Activated gamma-delta T cell treated with Interleukin-2 at 50 U/mL for 16 hours (primary cell): ENCODE measurements at places on chromosomes 2 and 18.

DNA sequence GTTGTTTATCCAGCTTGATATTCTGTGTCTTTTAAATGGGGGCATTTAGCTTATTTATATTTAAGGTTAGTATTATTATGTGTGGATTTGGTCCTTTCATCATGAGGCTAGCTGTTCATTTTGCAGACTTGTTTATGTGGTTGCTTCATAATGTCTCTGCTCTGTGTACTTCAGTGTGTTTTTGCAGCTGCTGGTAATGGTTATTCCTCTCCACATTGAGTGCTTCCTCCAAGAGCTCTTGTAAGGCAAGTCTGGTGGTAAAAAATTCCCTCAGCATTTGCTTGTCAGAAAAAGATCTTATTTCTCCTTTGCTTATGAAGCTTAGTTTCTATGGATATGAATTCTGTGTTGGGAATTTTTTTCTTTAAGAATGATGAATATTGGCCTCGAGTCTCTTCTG is 47.8 kb upstream of the NT5C1B start:
- no peak for DNase-seq

GRCh38 chr18:7532942-7533341 is 34.2 kb upstream of the PTPRM start:
- no peak for DNase-seq

GRCh38 chr18:41569867-41570266 is 385.2 kb upstream of the PIK3C3 start:
- no peak for DNase-seq

GRCh38 chr18:13548966-13549879 is 177.1 kb downstream of the FAM210A start:
- no peak for DNase-seq

- no peak for DNase-seq
Measured at GRCh38 chr2:205405194-205405593, 277.1 kb upstream of the NRP2 start.

DNA sequence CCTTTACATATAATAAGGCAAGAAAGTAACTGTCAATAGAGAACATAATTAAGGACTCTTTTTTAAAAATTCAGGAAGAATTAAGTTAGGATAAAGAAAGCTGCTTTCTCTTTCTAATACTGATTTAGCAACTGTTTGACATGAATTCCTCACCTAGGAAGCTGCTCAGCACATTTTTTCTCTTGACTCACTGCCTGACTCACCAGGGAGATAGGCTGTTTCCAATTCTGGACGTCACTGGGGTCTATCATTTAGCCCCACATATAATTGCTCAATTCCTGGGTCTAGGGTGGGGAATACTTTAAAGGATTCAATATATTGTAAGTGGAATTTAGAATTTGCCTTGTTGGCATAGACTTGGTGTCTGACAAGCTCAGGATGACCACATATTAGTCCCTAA is 50.8 kb upstream of the UGP2 start:
- DNase-seq = no peak

- no peak for DNase-seq
Measured at GRCh38 chr2:8489221-8489620, 192.6 kb upstream of the ID2 start.

- DNase-seq = no peak
Measured at GRCh38 chr2:26519396-26520147, 41.6 kb upstream of the OTOF start.

- no peak for DNase-seq
Measured at GRCh38 chr2:222776792-222777191, 84.0 kb upstream of the ACSL3 start.

DNA sequence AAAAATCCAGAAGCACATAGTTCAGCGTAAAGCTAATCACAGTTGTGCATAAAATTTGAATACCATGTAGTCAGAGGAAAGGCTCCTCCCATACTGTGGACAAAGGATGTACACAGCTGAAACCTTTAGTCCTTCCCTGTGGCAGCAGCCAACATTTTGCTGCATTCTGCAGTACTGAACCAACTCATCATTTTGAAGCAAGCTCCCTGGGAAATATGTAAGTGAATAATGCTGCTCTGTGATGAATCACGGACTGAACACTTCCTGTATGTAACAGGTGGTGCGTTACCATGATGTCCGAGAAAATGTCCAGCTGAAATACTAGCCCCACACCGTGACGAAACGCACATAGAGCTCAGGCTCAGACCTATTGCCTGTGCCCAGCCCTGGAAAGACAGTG is 421.1 kb upstream of the RAB12 start:
- no peak for DNase-seq

DNA sequence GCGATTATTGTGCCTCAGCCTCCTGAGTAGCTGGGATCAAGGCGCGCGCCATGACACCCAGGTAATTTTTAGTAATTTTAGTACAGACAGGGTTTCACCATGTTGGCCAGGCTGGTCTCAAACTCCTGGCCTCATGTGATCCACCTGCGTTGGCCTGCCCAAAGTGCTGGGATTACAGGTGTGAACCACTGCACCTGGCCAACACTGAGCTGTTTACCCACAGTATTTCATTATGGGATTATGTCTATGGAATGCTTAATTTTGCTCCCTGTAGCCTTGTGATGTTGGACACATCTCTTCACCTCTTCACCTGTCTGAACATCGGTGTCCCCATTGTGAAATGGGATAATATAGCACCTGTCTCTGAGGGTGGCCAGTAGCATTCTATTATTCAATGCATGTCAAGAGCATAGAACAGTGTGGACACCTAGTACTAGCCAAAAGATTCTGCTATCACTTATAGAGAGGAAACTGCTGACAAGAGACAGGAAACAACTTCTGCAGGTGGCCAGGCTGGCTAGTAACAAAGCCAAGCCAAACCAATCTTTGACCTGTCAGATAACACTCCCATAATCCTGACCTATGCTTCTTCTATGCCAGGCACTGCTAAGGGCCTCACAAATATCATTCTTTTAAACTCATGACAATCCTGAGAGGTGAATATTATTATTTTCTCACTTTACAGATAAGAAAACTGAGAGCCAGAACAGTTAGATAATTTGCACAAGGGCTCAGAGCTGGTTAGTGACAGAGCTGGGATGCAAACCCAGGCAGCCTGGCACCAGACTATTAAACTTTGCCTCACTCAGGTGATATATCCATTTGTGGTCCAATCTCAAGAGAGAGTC is 29.4 kb upstream of the REEP1 start:
- no peak for DNase-seq

GRCh38 chr2:238247841-238248453 is 8.1 kb upstream of the HES6 start:
- DNase-seq = no peak

- no peak for DNase-seq
Measured at GRCh38 chr2:223108351-223109050, 56.5 kb downstream of the KCNE4 start.

GRCh38 chr2:119337749-119338148 is 28.9 kb downstream of the C2orf76 start:
- DNase-seq = no peak

GRCh38 chr2:208369091-208369490 is 37.5 kb upstream of the PTH2R start:
- no peak for DNase-seq

DNA sequence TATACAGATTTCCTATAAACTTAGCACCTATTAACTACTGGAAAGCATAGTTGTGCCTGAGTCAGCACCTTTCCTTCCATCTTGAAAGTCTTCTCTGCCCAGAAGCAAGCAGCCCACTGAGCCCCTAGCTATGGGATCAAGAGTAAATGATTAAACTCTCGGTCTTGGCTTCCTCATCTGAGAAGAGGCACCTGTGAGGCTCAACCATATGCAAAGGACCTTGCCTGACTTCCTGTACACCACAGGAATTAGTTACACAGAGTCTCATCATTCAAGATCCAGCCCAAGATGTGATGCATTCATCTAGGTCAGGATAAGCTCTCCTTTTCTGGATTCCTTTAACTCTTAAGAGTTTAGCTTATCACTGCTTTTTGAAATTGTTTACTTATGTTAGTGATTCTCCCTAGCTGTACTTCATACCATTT is 96.0 kb downstream of the CDH2 start:
- no peak for DNase-seq

GRCh38 chr2:215695861-215696260 is 260.0 kb upstream of the FN1 start:
- no peak for DNase-seq

- DNase-seq = no peak
Measured at GRCh38 chr18:13270279-13270855, 51.8 kb downstream of the LDLRAD4 start.

DNA sequence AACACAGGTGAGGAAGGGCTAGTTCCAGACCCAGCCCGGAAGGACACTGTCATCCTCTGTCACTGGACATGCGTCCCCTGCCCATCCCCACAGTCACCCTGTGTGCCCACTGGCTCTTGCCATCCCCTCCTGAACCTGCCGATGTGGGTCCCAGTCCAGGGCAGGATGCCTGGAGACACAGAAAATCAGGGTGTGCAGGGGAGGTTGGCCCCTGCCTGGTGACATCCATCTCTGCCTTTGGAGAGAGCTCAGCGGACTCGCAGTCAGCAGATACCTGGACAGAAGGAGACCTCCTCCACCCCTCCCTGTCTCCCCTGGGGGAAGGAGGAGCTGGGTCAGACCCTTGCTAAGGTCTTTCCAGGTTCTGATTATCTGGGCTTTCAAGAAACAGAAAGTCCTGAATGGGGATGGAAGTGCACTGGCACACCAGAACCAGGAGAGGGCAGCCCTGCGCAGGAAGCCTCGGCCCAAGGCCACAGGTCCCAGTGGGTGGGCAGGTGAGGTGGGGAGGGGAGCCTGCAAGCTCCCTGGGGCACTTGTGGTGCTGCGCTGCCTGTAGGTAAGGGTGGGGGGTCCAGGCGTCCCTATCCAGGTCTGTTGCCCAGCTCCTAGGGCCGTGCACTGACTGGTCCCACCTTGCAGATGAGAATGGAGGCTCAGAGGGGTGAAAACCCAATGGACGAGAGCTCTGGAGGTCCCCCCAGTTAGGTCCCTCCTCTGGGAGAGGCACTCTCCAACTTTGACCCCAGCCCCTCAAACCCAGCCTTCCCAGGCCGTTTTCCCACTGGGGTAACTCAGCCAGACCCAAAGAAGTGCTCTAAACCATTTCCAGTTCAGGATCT is 9.7 kb upstream of the OTOS start:
- DNase-seq = no peak

DNA sequence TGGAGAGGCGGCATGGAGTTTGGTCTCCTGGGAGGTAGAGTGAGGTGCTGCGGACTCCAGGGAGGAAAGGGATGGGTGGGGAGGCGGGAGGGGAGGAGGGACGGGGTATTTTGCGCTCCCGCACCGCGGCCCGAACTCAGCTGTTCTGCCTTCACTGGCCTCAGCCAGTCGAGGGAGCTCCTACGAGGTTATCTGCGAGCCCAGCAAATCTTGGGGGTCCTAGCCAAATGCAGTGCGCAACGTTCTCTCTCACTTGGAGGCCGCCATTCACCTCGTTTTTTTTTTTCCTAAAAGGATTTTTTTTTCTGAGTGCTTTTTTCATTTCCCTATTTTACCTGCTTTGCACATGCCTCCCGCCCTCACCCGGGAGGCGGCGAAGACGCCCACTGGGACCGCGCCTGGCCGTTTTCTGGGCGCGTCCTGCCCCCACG is 877 bp upstream of the BCL2L11 start:
- no peak for DNase-seq

DNA sequence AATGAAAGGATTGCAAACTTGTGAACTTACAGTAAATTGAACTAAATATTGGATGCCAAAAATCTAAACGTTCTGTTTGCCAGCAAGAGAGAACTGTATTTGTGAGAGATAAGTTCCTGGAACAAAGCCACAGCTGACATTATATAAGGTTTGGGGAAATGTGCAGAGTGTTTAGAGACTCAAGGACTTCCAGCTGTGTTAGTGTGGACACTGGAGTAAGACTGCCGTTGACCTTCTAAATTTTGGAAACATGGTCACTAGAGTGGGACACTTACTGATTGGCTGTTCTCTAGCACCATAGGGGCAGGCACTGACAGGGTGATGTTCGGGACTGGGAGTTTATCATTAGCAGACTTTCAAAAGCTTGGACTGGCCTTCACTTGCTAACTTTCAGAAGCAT is 40.5 kb downstream of the SCN9A start:
- no peak for DNase-seq

GRCh38 chr2:6747433-6747832 is 118.3 kb downstream of the CMPK2 start:
- no peak for DNase-seq

DNA sequence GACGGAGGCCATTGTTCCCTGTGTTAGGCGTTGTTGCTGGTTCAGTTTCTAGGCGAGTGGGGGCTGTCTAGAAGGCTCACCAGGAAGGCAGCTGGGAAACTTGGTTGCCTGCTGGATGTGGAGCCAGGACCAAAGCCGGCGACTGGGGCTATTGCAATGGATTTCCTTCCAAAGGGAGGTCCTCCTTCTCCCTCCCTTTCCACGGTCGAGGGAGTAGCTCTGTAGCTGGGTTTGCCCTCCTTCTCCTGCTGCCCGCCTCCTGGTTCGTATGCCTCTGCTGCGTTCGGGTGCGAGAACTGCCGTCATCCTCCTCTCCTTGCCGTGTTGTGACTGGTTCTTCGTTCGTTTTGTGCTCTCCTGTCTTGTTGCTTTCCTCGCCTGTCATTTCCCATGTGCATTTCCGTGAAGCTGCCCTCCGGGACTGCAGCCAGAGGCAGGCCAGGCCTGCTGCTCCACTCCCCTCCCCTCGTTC is 203.4 kb downstream of the NEDD4L start:
- no peak for DNase-seq

GRCh38 chr2:60553495-60554073 is at the start of gene BCL11A:
Gene BCL11A, minus strand, starts transcription at chr2:60553654. Its CDS starts 384 bp downstream, at chr2:60553270.
- DNase-seq = no peak

GRCh38 chr2:10546975-10547391 is 98.9 kb upstream of the ODC1 start:
- no peak for DNase-seq

DNA sequence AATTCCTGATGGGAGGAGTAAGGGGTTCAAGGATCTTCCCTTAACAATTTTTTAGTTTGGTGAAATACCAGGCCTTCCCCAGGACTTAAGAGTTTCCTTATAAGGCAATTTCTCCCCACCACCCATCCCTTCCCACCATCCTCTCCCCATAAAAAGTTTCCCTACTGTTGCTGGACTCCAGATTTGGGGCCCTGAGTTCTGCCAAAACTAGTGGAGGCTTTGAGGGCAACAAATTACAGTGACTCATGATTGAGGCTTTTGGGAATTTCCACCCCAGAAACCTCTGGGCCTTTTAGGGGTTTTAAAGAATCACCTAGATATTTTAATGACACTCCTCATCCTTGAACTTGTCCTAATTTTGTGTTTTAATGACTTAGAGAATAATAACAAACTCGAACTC is 14.3 kb upstream of the EN1 start:
- no peak for DNase-seq

- no peak for DNase-seq
Measured at GRCh38 chr2:46411985-46412384, 67.4 kb upstream of the TMEM247 start.

DNA sequence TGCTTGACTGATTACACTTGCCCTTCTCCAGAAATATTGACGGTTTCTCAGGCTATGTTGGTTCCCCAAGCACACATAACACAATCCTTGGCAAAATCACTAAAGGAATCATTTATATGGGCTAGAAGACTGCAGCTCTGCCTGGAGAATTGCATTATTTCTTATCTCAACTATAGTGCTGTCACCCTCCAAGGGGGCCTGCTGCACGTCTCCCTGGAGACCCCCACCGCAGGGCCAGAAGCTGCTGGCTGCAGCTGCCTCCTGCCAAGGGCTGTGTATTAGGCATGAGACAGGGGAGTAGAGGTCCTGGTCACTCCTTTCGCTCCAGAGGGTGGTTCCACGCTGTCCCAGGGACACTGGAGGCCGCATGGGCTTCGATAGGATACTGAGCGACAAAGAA is 76.6 kb downstream of the LRRC30 start:
- DNase-seq = no peak

- DNase-seq = no peak
Measured at GRCh38 chr2:23528690-23529089, 143.7 kb downstream of the KLHL29 start.
